ENCODE measurements at places on chromosomes 4 and X.
A peak's percentile ranks its signal among the peaks of the same experiment; 100 is the strongest.

GRCh38 chrX:94977562-94977961, 1303.6 kb downstream of the FAM133A start:
- DNase-seq: no peak

- DNase-seq: no peak
Measured at GRCh38 chr4:1258457-1258856, 9.5 kb upstream of the CTBP1 start.

- no peak for DNase-seq
Measured at GRCh38 chr4:57249083-57249482, 138.9 kb upstream of the IGFBP7 start.

GRCh38 chr4:139554893-139555704, 920 bp downstream of the SETD7 start:
- DNase-seq: peak; percentile 84

- no peak for DNase-seq
Measured at GRCh38 chr4:39104255-39104654, 42.2 kb downstream of the KLHL5 start.

DNA sequence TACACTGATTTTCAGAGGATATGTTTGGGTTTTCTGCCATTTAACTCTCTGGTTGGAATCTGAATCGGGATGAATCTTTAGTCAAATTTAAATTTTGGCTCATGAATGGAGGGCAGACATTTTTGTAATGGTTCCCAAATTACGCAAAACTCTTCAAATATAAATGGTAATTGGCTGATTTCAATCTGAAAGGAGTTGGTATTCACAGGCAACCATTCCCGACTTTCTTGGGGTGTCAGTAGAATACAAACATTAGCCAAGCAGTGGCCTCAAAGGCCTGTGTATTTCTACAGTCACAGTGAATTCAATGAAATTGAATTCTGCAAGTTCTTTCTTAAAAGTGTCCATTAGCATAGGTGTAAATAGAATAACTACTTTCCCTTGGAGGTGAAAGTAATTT, 668.8 kb upstream of the PRKX start:
- DNase-seq: no peak

DNA sequence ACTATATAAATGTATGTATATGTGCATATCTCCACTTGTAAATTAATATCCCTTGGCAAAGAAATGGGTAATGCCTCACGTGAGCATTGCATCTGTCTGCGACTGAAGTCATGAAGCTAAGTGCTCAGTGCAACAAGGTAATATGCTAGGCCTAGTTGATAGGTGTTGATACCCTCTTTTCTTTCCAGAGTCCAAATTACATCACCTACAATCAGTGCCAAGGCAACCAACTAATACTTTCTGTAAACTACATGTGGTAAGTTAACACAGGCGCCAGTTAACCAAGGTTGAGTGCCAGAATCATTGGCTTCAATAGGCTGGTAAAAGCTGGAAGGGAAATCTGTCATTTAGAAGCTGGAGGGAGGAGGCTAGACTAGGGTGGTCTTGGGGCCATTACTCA, 41.1 kb downstream of the GPM6B start:
- DNase-seq: no peak

DNA sequence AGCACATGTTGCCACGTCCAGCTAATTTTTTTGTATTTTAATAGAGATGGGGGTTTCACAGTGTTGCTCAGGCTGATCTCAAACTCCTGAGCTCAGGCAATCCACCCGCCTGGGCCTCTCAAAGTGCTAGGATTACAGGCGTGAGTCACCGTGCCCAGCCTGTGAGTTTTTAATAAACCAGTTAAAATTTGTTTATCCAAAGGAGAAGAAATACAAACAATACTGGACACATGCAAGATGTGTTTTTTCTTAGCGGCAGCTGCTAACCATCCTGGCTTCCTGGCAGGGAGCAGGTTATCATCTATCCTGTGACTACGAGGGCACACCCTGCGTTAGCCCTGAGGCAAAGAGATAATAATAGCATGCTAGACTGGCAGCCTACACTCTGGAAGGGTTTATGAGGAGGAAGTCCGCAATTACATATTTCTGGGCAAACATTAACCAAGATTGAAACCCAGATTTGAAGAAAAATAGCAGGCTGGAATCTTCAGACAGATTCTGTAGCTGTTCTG, 191.4 kb downstream of the SPRY1 start:
- no peak for DNase-seq

DNA sequence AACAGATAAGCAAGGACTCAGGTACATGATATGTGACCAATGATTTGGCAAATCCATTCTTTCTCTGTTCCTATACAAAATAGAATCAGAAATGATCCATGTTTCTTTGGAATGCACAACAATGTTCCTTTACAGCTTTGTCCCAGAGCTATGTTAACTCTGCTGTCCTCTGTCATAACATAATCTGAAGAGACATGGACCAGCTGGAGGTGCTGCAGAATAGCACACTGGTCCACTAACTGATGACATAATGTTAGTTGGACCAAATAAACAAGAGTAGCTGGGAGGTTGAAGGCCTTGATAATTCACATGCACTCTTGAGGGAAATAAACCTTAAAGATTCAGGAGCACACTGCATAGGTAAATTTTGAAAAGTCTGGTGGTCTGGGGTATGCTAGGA, 23.0 kb upstream of the DHX15 start:
- DNase-seq: no peak

DNA sequence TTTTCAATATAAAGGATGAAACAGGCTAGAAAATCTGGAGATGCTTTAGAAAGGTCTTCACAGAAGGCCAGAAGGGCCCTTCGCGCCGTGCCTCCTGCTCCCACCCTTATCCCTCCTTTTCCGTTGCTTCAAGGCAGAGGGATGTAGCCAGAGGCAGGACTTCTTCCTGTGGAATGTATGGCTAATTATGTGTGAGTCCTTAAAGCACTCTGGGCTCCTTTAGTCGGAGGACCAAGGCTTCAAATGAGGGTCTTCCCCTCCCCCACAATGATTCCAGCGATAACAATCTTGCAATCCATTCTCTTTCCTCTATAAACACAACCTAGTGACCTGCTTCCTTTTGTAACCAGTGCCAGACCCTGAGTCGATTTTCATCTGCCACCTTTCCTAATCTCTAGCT, 103.5 kb downstream of the GPC3 start:
- DNase-seq: no peak

GRCh38 chr4:54402880-54403480, 173.9 kb downstream of the PDGFRA start:
- DNase-seq: no peak

- DNase-seq: no peak
Measured at GRCh38 chr4:169225812-169226211, 44.9 kb downstream of the SH3RF1 start.

- DNase-seq: no peak
Measured at GRCh38 chrX:30060718-30061117, 154.6 kb upstream of the MAGEB2 start.

Measured in naive B cell (primary cell).